ENCODE measurements at places on chromosomes 1 and 21.

GRCh38 chr1:28091043-28091781 is 2.8 kb upstream of the EYA3 start:
- DNase-seq: peak; percentile 88

GRCh38 chr1:230907472-230908205 is 39.3 kb upstream of the C1orf198 start:
- DNase-seq: no peak

GRCh38 chr21:15826147-15826780 is 96.5 kb downstream of the USP25 start:
- DNase-seq: no peak

GRCh38 chr1:89166705-89167104 is 9.1 kb downstream of the GBP7 start:
- DNase-seq: no peak

GRCh38 chr1:5404412-5405203 is 587.6 kb downstream of the NPHP4 start:
- no peak for DNase-seq
